ENCODE measurements at places on chromosomes 2 and 18.

DNA sequence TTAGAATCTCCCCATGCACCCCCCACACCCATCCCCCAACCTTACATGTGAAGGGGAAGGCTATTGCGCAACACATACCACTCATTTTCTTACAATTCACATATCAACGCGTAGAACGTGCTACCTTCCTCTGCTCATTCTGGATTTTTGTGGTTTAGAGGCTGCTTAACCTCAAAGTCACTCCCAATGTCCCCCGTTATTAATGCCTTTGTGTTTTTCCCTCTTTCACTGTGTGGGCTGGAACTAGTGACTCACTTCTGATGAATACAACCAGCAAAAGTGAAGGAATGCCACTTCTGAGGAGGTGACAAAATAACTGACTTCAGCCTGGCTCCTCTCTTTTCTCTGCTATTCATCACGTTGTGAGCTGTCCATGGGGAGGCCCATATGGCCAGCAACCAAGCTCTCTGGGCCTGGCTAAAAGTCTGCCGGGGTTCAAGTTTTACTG, 342.5 kb upstream of the NXPH2 start:
- DNase-seq = no peak

DNA sequence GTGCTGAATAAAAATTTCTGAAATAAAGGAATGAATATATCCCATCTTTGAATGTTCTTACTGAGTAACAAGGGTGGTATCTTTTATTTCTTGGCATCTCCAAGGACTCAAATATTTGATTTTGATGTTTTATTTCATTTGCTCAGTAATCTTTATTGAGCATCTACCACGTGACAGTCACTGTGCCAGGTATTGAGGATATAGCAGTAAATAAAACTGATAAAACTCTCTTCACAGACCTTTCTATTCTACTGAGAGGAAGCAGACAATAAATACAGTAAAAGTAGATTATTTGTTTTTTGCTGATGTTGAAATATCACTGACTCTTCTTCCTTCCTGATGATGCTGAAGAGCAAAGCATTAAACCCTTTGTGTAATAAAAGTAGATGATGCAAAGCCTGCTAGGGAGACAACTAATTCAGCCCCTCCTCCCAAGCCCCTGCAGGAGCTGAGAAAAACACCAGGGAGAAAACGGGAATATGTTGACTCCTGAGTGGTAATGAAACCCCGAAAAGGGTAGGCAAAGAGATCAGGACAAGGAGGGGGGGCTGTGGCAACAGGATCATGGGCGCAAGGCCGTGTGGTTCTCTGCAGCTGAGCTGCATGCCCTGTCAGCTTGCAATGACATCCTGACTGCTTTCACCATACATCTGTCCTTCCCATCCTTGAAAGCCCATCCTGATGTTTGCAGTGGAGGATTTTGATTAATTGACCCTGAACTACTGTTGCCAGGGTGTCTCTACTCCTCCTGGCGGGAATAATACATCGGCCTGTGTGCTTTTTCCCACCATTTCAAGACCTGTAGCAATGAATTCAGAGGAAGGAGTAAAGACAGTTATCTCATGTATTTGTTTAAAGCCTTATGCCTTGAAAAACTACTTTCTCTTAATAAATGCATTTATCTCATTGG, 117.4 kb downstream of the EML6 start:
- DNase-seq = no peak

GRCh38 chr2:105143467-105144151, 97.9 kb upstream of the GPR45 start:
- no peak for DNase-seq

GRCh38 chr18:6994056-6994770, 123.4 kb downstream of the LAMA1 start:
- DNase-seq = peak; percentile 22
